ENCODE measurements at places on chromosomes 12 and 14.

- no peak for DNase-seq
Observed at GRCh38 chr12:85836197-85837090, at the start of gene RASSF9. Gene RASSF9 (minus strand): TSS chr12:85836409. CDS start chr12:85836201, 208 bp downstream.

GRCh38 chr12:130916241-130916911 lies 37.3 kb upstream of the ADGRD1 start:
- DNase-seq = no peak

DNA sequence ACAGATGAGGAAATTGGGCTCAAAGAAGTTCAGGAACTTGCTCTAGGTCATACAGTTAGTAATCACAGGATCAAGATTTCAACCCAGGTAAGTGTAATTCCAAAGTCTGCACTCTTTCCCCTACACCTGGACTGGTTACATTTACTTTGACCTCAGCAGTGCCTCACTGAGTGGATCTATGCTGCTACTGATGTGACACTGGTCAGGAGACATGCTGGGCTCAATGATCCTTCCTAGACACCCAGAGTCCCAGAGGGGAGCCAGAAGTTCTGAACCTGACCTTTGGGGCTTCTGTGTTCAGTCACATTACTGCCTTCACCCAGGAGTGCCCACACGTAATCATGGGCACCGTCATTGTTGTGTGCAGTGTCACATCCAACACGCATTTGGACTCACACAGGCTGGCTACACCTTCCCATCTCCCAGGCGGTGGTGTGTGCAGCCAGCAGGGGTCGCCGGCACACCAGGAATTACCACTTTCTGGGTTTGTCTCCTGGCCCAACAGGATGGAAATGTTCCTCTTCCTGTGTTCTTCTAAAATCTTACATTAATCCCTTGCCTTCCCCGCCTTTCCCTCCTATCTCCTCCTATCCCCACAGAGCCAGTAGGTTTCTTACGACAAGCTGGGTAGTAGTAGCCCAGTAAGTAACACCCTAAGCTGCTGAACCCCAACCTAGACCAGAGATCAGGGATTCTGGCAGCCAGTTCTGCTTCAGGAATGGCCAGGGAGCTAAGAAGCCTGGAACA lies 25.6 kb downstream of the CALCOCO1 start:
- DNase-seq = peak; percentile 64

DNA sequence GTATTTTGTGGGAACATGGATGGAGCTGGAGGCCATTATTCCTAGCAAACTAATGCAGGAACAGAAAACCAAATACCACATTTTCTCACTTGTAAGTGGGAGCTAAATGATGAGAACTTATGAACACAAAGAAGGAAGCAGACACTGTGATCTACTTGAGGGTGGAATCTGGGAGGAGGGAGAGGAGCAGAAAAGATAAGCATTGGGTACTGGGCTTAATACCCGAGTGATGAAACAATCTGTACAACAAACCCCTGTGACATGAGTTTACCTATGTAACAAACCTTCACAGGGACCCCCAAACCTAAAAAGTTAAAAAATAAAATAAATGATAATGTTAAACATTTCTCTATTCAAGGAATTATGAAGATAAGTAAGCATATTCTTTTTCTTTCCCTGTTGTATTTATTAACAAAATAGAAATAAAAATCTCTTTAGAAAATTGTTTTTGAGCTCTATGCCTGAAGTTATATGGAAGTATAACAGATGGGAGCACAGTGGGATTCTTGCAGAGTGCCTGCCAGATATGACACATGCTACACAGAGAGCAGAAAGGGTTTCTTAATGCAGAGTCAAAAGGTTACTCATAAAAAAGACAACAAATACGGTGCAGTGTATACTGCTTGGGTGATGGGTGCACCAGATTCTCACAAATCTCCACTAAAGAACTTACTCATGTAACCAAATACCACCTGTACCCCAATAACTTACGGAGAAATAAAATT lies 52.0 kb upstream of the SYNE2 start:
- DNase-seq = no peak

GRCh38 chr12:132133952-132134652 lies 10.0 kb downstream of the DDX51 start:
- no peak for DNase-seq

DNA sequence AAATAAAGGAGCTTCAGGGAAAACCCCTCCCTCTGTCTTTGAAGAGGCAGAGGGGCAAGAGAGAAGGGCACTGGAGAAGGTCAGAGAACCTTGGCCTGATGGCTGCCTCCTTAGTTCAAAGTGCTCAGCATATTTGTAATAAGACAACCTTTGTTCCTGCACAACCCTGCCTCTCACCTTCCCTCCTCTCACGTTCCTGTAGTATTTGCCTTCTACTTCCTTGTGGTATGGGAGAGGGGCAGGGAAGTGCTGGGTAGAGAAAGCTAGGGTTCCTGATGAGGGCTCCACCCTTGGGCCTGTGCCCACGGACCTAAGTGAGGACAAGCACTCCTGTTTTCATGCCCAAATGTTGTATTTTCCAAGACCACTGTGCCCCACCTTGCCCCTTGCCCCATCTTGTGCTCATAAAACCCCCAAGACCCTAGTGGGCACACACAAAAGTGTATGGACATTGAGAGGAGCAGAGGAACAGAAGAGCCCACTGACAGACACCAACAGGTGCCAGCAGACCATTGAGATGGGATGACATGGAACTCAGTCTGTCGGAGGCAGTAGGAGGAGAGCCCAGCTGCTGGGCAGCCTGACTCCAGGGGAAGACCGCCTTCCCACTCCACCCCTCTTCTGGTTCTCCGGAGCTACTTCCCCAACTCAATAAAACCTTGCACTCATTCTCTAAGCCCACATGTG lies 261.5 kb upstream of the CCDC196 start:
- no peak for DNase-seq

DNA sequence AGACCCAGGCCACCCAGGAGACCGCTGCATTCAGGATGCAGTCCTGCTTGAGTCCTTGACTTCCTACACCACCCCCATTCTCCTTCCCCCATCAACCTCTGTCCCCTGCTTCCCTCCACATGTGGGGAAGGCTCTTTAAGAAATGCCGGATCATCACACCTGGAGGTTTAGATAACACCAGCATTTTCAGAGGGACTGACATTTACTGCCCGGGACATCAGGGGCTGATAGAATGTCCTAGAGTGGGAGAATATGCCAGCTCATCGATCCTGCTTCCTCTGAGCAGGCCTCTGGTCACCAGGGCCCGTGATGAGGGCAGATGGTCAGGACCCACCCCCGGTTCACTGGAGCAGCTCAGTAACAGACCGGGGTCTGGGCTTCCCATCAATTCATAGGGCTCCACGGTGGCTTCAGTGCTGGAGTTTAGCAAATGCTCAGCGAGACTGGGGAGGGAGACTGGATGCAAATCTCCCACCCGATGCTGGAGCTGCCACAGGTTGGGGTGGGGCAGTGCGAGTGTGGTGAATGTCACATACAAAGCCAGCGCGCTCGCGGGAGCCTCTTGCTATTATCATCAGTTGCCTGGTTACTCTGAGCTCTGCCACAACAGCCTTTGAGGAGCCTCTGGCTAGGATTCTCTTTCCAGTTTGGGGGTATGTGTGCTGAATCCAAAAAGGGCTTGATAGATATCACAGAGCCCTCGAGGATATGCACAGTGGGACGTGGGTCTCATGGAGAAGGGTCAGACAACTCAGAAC lies 111.6 kb downstream of the RBM19 start:
- DNase-seq = no peak

GRCh38 chr14:72868500-72868899 lies 25.4 kb downstream of the DPF3 start:
- no peak for DNase-seq

GRCh38 chr12:116813271-116814041 lies 67.8 kb downstream of the HRK start:
- no peak for DNase-seq

- no peak for DNase-seq
Observed at GRCh38 chr14:100587086-100587762, at the start of gene BEGAIN. Gene BEGAIN (minus strand): TSS chr14:100587417. CDS start chr14:100587290, 127 bp downstream.

DNA sequence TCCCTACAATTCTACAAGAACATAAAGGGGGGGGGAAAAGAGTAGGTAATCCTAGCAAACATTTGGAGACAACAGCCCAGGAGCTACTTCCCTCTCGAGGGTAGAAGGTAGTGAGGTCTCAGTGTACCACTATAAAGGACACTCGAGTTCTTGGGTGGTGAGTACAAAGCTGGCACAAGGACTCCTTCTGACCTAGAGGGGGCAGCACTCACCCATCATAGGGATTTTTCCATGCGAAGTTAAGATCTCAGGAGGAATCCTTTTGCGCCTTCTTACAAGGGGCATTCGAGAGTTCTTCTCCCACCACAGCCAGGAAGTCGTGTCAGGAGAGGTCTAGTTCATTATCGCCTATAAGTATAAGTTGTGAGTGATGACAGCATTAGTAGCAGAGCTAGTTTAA lies 200.2 kb upstream of the RBM19 start:
- no peak for DNase-seq

DNA sequence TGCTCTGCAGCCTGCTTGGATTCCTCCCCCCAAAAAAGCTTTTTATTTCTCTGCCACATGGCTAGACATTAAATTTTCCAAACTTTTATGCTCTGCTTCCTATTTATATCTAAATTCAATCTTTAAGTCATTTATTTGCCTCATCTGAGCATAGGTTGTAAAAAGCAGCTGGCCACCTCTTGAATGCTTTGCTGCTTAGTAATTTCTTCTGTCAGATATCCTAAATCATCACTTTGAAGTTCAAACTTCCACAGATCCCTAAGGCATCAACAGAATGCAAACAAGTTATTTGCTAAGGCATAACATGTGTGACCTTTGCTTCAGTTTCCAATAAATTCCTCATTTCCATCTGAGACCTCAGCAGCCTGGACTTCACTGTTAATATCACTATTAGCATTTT lies 209.6 kb downstream of the FSCB start:
- DNase-seq = no peak

- DNase-seq = no peak
Observed at GRCh38 chr14:67018720-67019119, 170.5 kb upstream of the GARIN2 start.

DNA sequence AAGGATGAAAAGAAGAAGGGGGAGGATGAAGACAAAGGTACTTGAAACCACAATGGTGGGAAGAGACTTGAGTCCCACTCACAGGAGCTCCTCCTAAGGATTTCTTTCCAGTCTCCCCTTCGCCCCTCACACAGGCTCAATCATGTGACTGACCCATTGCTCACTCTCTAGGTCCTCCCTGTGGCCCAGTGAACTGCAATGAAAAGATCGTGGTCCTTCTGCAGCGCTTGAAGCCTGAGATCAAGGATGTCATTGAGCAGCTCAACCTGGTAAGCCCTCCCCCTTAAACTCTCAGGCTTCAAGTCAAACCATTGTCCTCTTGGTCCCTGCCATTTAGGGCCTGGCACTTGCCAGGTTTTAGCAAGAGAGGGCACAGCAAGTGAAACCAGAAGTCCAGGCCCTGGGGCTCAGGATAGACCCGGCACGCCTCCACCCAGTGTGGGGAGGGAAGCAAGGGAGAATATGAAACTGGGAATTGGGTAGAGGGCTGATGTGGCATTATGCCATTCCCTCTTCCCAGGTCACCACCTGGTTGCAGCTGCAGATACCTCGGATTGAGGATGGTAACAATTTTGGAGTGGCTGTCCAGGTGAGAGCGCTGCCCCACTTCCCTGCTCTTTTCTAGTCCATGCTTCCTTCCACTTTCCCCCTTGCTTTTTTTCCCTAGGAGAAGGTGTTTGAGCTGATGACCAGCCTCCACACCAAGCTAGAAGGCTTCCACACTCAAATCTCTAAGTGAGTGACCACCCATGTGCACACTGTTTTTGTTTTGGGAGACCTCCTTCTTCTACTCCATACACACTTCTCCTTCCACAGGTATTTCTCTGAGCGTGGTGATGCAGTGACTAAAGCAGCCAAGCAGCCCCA lies 1.8 kb downstream of the PSME1 start:
- DNase-seq = no peak

DNA sequence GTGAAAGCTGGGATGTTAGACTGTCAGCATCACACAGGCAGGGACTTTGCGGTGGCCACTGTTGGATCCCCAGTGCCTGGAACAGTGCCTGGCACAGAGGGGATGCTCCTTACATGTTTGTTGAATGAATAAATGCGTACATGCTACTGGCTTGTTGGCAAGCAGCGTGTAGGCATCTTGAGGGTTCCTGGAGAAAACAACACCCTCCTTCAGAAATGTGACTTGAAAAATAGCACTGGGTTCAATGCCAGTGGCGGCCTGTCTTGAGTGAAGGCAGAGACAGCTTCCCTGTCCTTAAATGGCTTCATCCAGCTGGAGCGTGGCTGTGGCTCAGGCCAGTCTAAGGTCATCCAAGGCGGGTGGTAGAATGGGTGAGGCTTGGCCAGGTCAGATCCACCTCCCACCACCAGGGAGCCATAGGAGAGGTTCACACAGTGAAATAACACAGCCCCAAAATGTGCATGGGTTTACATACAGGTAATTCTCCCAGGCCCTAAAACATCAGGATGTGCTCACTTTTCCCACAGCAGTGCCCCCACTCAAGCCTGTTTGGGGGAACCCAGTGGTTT lies 171.4 kb downstream of the PHETA1 start:
- DNase-seq = no peak

DNA sequence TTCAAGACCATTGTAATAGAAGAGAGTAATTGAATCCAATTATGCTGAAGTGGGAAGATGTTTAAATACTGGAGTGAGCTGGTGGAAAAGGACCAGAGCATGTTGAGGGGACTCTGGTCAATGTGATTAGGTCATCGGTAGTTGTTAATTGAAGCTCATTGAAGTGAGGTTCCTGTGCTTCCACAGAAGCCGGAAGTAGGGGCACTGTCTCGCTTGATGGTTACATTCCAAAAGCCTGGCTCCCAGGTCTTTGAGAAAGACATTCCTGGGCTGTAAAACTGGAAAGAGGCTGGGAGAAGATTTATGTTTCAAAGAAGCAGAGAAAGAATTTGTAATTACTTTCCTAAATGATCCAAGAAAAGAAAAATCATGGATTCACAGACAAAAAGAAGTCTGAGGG lies 12.3 kb upstream of the CLECL1 start:
- DNase-seq = no peak

- DNase-seq = peak; percentile 80
Observed at GRCh38 chr12:121296618-121297434, at the start of gene CAMKK2. Gene CAMKK2 (minus strand): TSS chr12:121296709. CDS start chr12:121274526, 22,183 bp downstream.
